Activated CD8-positive, alpha-beta memory T cell treated with anti-CD3 and anti-CD28 coated beads, Interleukin-2, amount 10 ng/mL, durations not matched to agents 7 days and 5 days (primary cell): ENCODE measurements at places on chromosomes 2 and 18. TPM values are rescaled to one million over a fixed set of nuclear protein-coding genes. Genes with fewer than 3 reads are reported as not detected.

DNA sequence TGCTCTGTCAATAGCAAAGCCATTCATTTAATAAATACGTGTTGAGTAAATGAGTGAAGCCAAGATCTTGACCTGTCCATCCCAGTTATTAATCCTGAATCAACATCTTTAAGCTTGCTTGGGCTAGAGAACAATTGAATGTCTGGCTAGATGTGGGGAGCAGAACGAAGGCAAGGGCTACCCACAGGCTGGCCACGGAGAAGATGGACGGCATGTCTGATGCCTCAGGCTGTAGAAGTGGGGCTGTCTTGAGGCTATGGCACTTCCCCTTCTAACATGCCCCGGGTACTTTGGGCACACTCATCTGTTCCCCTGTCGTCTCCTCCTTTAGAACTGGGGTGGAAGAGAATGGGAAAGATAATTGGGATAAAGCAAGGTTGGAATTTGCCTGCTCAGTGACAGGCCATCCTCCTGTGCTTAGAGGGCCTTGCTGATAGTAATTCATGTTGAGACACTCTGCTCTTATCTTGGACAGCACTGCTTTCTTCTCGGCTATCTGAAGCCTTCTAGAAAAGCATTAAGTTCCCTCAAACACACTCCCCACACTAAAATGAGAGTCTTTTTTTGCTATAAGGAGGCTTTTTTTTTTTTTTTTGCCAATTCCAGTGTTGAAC is 225.7 kb downstream of the MREG start:
- no peak for DNase-seq

GRCh38 chr2:182448371-182448770 is 21.5 kb upstream of the PDE1A start:
- no peak for DNase-seq

GRCh38 chr18:48136051-48136826 is 205.8 kb upstream of the SMAD2 start:
- DNase-seq: no peak

- no peak for DNase-seq
Measured at GRCh38 chr18:77749089-77749488, 499.4 kb downstream of the GALR1 start.

RAB27B gene
- 0.66 TPM for total RNA-seq

- no peak for DNase-seq
Measured at GRCh38 chr2:31347319-31347718, 67.2 kb downstream of the XDH start.

GRCh38 chr2:102929721-102930120 is 167.9 kb downstream of the TMEM182 start:
- no peak for DNase-seq

FBXO48 gene
- 3.4 TPM for total RNA-seq

CCDC85A gene
- not detected for total RNA-seq

DNA sequence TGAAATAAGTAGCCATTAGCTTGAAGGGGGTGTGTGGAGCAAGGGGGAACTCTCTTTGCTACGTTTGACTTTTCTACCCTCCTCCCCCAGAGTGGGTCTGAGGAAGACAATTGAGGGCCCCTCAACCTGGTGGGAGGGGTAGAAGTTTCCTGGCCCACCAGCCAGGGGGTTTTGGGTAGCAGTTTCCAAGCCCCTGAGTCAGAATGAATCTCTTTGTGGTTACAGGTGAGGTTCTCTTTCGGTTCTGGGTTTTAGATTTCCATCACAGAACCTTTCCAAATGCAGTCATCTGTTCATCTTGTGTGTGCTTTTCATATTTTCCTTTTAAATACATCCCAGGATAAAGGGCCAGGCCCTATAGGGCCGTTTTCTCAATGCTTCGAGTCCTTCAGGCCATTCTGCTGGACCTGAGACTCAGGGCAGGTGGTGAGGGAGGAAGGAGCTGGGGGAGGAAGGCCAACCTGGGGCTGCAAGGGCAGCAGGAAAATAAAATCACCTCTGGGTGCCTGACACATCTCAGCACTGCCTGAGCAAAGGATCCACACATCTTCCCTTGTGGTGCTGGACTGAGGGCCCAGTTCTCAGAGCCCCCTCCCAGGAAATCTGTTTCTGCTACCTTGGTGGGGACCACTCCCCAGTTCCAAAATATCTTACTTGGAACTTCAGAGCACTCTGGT is 4.7 kb downstream of the LBH start:
- peak; percentile 57 for DNase-seq

C2orf80 gene
- total RNA-seq: not detected

- no peak for DNase-seq
Measured at GRCh38 chr2:14257801-14258507, 374.6 kb upstream of the LRATD1 start.
